ENCODE measurements at places on chromosomes 2 and 18.

- DNase-seq, result peak; percentile 64
Measured at GRCh38 chr2:234881413-234882241, 70.2 kb upstream of the SH3BP4 start.

- no peak for DNase-seq
Measured at GRCh38 chr2:160507464-160507863, 13.9 kb upstream of the RBMS1 start.

GRCh38 chr2:238987352-238987981 is 139.6 kb downstream of the TWIST2 start:
- DNase-seq, result no peak

DNA sequence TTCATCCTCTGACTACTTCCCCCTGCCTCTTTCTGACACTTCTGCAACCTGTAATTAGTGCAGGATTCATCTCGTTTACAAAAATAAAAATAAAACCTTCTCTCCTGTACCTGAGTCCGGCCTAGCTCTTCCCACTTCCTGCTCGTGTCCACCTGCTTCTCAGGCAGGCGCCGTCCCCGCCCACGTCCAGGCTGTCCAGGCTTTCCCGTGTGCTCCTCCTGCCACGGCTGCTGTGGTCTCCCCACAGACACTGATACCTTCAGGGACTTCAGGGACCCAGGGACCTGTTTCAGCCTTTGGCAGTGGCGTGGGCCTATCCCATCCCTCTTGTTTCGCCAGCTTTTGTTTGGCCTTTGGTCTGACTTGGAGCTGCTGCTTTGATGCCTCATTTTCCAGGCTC is 272.5 kb downstream of the PHLPP1 start:
- DNase-seq, result no peak

- no peak for DNase-seq
Measured at GRCh38 chr2:102620332-102620731, 979 bp downstream of the SLC9A2 start.

DNA sequence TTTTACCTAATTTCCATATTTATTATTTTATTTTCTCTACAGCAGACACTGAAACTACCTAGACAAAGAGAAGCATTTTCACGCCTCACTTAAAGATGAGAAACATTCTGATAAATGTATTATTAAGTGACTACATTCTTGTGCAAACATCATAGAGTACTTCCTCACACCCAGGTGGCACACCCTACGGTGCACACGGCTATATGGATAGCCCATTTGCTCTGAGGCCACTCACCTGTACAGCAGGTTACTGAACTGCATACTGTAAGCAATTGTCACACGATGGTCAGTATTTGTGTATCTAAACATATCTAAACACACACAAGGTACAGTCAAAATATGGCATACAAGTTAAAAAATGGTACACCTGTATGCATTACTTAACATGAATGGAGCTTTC is 481.4 kb downstream of the CMPK2 start:
- DNase-seq, result no peak

DNA sequence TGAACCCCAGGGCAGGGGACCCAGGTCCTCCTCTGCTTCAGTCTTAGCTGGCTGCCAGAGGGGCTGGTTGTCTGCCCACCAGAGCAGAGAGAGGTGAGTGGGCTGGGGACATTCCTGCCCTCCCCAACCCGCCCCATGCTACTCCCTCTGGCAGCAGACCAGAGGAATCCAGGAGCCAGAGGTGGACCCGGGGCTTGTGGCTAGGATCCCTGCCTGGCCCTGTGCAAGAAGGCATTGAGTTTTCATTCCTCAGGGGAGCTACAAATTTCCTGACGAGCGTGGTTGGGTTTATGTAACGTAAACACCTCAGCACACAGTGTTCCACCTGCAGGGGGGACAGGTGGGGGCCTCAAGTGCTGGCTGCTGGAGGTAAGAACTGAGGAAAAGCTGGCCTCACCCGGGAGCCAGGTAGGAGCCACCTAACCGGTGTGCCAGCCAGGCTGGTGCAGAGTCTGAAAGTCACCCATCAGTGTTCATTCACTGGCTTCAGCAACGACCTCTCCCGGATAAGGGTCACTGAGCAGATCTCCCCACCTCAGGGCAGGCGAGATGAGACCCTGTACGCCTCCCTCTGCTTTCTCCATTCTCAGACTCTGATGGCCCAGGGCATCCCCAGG is 246.8 kb downstream of the DYSF start:
- no peak for DNase-seq

DNA sequence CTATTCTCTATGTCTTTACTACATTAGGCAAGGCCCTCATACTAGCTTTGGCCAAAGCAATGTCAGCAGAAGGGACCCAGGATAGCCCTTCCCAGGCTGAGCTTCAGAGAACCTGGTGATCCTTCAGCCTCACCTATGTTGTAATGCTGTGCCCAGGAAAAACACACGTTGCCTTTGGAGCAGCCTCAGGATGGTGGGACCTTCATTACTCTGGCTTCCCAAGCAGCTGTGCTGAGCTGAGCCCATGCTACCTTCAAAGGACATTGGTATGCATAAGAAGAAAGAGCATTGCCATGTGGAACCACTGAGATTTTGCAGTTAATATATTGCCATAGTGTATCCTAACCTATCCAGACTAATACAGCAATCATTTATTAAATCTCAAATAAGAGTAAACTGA is 756.4 kb upstream of the ID2 start:
- DNase-seq, result no peak

- peak; percentile 36 for DNase-seq
Measured at GRCh38 chr2:135052997-135053474, 944 bp downstream of the RAB3GAP1 start.

DNA sequence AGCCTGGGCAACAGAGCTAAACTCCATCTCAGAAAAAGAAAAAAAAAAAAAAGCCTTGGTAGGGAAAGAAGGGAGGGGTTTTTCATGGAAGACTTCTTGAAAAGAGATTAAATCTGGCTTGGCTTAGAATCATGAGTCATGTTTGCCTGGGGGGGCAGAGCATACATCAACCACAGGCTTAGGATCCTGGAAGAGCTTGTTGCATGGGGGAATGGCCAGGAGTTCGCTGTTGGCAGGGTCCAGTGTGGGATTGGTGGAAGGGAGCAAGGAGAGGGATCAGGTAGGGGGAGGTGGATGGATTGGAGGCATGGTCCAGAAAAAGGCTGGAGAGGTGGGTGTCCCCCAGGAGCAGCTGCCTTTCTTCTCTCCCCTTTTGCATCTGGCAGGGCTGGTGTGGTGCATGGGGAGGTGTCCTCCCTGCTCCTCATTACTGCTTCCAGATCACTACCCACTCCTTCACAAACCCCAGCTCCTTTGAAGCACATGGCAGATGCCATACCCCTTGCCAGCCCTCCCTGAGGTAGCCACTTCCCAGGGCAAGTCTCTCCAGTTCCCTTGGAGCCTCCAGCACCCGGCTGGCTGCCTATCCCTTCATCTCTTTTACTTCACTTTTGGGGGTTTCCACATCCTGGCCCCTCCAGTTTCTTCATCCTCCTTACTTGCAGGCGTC is 2.5 kb downstream of the ARMC9 start:
- no peak for DNase-seq
